ENCODE measurements at places on chromosomes 13 and 19.

DNA sequence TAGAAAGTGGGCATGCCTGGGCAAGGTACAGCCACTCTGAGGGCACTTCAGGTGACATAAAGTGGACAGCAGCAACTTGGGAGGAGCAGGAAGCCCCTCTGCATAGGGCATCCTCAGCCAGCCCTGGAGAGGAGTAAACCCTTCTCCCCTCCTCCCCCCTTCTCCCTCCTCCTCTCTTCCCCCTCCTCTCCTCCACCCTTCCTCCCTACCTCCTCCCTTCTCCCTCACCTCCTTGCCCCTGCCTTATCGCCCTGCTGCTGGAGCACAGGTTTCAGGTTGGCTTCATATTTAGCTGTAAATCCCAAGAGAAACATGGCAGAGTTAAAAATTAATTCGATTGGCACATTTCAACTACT lies 30.5 kb upstream of the ATP12A start:
- DNase-seq: no peak

- no peak for DNase-seq
These were observed 3.0 kb downstream of the APC2 start for GRCh38 chr19:1452802-1453524.

GRCh38 chr19:28563964-28564921 lies 648.7 kb downstream of the UQCRFS1 start:
- no peak for DNase-seq

DNA sequence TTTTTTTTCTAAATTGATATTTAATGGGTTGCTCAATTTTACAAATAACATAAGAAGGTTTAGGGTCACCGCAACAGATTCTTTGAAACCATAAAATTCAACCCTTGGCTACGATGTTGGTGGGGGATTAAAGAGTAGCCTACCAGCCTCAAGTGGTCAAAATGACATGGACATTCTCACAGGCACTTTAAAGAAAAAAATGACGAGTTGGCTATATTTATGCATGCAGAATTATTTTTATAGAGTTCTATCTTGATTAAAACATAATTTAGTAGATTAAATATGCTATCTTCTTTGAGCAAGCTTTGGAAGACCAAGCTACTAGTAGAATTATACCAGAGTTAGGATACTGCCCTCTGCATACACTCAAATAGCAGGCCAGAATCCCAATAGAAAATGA lies 293.0 kb downstream of the DCT start:
- DNase-seq: no peak

DNA sequence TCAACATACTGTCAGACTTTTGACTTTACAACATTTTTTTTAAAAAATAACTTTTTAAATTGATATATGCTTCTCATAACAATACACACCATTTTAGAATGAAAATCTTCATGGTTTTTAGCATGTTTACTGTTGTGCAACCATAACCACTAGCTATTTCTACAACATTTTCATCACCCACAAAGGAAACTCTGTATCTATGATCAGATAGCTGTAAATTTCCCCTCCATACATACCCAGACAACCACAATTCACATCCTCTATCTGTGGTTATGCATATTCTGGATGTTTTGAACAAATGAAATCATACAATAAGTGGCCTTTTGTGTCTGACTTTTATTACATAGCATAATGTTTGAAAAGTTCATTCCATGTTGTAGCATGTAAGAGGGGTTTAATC lies 1666.0 kb downstream of the EFNB2 start:
- no peak for DNase-seq

GRCh38 chr13:94323764-94324758 lies 155.4 kb downstream of the DCT start:
- DNase-seq: no peak

DNA sequence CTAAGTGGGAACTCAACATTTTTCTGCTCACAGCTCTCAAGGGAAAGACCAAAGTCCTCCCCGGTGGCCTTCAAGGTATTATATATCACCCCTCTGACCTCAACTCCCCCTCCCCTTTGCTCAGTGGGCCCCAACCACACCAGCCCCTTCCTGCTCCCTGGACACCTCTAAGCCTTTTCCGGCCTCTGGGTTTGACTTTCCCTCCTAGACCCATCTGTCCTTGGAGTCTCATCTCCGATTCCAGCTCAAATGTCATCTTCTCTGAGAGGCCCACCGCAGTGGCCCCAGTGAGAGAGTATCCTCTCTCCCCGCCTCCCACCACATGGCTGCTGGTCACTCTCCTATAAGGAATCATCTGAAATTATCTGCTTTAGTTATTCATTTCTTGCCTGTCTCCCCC lies 941 bp upstream of the UHRF1 start:
- no peak for DNase-seq

- no peak for DNase-seq
These were observed 27.0 kb upstream of the MIER2 start for GRCh38 chr19:371501-372168.

GRCh38 chr13:95182570-95183265 lies 118.5 kb downstream of the ABCC4 start:
- DNase-seq: no peak
